ENCODE measurements at places on chromosomes 16 and 17. TPM values are rescaled to one million over a fixed set of nuclear protein-coding genes. Genes with fewer than 3 reads are reported as not detected.

- DNase-seq = peak; percentile 16
Observed at GRCh38 chr17:47763913-47764582, 31.0 kb downstream of the TBX21 start.

- DNase-seq = no peak
Observed at GRCh38 chr17:62780269-62780668, 27.8 kb downstream of the MARCHF10 start.

GRCh38 chr17:58215685-58216084 lies 3.4 kb downstream of the MKS1 start:
- DNase-seq = no peak

DNA sequence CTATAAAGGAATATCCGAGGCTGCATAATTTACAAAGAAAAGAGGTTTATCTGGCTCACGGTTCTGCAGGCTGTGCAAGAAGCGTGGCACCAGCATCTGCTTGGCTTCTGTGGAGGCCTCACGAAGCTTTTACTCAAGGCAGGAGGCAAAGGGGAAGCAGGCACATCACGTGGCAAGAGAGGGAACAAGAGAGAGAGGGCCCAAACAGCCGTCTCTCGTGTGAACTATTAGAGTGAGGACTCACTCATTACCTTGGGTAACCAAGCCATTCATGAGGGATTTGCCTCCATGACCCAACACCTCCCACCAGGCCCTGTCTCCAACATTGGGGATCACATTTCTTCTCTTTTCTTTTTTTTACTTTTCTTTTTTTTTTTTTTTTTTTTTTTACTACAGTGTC lies 7.5 kb upstream of the ALKBH5 start:
- DNase-seq = no peak

Gene MEOX1
- under 0.01 TPM for total RNA-seq

Gene TEKT3
- not detected for total RNA-seq

Gene ELAC2
- total RNA-seq = 50.3 TPM

All from RPMI7951 (cell line).